ENCODE measurements at places on chromosomes 2 and 18.

- no peaks in the 10 kb centered on the region for H3K27me3 ChIP-seq
- no peak overlapping the region for H3K4me3 ChIP-seq
- H3K36me3 ChIP-seq = no peaks in the 10 kb centered on the region
- no peaks in the 10 kb centered on the region for H3K4me1 ChIP-seq
- H3K27ac ChIP-seq = no peak overlapping the region
These were observed 62.9 kb downstream of the AQP4 start for GRCh38 chr18:26802330-26803200.

- peak; percentile 45 for ATAC-seq
- H3K27ac ChIP-seq = no peak overlapping the region
- H3K4me3 ChIP-seq = no peak overlapping the region
- peaks cover 39% of the 10 kb centered on the region for H3K27me3 ChIP-seq
- H3K36me3 ChIP-seq = no peaks in the 10 kb centered on the region
These were observed 24.0 kb upstream of the GPC1 start for GRCh38 chr2:240411261-240412160.

DNA sequence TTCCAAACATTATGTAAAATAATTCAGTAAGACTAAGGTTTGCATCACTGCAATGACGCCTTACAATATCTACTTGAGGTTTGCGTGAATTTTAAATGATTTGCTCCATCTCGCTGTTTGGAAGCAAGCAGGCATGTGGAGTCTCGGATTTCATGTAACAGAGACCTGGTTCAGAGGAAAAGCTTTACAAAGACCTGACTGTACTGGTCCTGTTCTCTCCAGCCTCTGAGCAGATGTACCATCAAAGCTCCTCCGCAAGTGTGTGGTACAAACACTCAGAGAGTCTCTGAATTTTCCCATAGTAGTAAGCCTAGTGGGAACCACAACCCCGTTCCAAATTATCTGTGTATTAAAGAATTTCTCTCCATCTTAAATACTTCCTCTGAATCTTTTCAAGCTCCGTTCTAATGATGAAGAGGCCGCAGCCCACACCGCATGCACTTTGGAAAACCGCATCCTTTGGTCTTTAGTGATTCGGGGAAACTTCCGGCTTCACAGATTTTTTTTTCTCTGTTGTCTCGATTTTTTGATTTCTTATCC is 728.1 kb upstream of the SOX11 start:
- no peak for ATAC-seq
- H3K27ac ChIP-seq = no peak overlapping the region
- H3K4me1 ChIP-seq = no peaks in the 10 kb centered on the region
- no peaks in the 10 kb centered on the region for H3K36me3 ChIP-seq

GRCh38 chr18:39587586-39587985 is 2022.0 kb upstream of the CELF4 start:
- ATAC-seq = no peak
- H3K4me3 ChIP-seq = no peak overlapping the region
- H3K27me3 ChIP-seq = no peaks in the 10 kb centered on the region
- no peak overlapping the region for H3K27ac ChIP-seq

- ATAC-seq = no peak
- H3K27ac ChIP-seq = no peak overlapping the region
- H3K27me3 ChIP-seq = no peaks in the 10 kb centered on the region
- peaks cover 52% of the 10 kb centered on the region for H3K4me1 ChIP-seq
- H3K36me3 ChIP-seq = peaks cover 46% of the 10 kb centered on the region
These were observed 60.7 kb downstream of the TET3 start for GRCh38 chr2:74045454-74045853.

DNA sequence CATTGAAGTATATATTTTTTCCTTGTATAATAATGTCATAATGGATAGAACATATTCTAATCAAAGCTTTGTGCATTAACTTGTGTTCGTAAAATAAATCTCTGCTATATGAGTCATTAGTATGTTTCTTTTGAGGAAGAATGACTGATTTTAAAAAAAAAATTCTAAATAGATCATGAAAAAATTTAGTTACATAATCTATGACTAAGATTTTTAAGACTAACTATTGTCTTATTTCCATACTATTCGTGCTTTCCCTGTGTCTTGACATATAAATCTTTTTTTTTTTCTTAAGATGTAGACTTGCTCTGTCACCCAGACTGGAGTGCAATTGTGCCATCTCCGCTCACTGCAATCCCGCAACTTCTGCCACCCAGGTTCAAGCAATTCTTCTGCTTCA is 226.1 kb downstream of the DSEL start:
- H3K27ac ChIP-seq = no peak overlapping the region
- no peak overlapping the region for H3K4me3 ChIP-seq
- no peaks in the 10 kb centered on the region for H3K36me3 ChIP-seq
- no peak for ATAC-seq

- no peaks in the 10 kb centered on the region for H3K4me1 ChIP-seq
- no peak overlapping the region for H3K27ac ChIP-seq
- H3K36me3 ChIP-seq = no peaks in the 10 kb centered on the region
- ATAC-seq = no peak
- no peak overlapping the region for H3K4me3 ChIP-seq
- peaks cover 9% of the 10 kb centered on the region for H3K27me3 ChIP-seq
These were observed 107.9 kb upstream of the NDUFV2 start for GRCh38 chr18:8994603-8995002.

- H3K36me3 ChIP-seq = peaks cover 7% of the 10 kb centered on the region
- peak overlapping the region; percentile 42 for H3K27ac ChIP-seq
- peaks cover 82% of the 10 kb centered on the region for H3K4me1 ChIP-seq
- no peak for ATAC-seq
- no peaks in the 10 kb centered on the region for H3K27me3 ChIP-seq
These were observed 80.4 kb upstream of the MGAT5 start for GRCh38 chr2:134173338-134174016.

DNA sequence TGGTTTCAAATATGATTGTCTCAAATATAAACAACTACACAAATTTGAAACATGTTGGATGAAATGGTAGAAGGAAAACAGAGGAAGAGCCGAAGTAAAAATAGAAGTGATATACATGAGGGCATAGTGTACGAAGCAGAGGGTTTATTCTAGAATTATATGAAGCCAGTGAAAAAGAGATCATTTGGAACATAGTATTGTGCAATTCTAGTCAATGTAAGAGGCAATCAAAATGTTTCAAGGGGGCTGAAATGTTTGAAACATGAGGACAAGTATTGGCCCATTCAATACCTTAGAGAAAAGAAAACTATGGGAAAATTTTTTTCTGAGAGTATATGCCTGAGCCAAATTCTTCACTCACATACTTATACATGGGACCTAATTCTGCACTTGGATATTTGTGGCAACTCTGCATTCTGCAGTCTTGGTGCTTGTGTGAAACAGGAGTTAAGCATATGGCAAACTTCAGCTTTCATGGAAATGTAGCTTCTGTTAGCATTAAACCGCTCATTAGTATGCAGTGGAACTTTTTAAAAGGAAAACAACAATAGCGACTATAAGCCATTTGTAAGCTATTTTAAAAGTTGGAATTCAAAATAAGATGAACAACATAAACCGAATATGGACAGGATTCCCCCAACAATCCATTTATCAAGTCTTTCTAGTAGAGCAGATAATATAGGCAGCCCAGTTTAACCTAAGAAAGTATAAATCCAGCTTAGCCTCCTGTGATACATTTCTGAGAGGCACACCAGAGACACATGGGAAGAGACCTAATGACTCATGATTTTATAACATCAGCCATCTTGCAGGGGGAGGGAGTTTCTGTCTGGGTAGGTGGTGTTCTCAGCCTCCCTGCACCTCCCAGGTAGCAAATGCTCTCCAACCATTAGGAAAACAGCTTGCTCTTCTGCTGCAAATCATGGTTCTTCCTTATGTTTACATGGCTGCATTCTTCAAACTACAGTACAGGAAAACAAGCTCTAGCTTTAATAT is 197.8 kb downstream of the PAX3 start:
- H3K27me3 ChIP-seq = no peaks in the 10 kb centered on the region
- H3K4me3 ChIP-seq = no peak overlapping the region
- H3K4me1 ChIP-seq = no peaks in the 10 kb centered on the region
- no peaks in the 10 kb centered on the region for H3K36me3 ChIP-seq
- no peak for ATAC-seq
- no peak overlapping the region for H3K27ac ChIP-seq

Data from stimulated activated memory B cell treated with anti-CD40 and anti-IgM and Interleukin-4, amounts not matched to agents 10 μg/mL and 1 μg/mL and 100 μg/mL, for 72 hours (primary cell).